Occipital lobe (tissue), 3 donors: ENCODE measurements at places on chromosomes 5 and 9.

- DNase-seq = no peak
Observed at GRCh38 chr5:100890461-100891008, 12.5 kb downstream of the ST8SIA4 start.

GRCh38 chr5:72470826-72471225 is 36.4 kb downstream of the ZNF366 start:
- DNase-seq = no peak

DNA sequence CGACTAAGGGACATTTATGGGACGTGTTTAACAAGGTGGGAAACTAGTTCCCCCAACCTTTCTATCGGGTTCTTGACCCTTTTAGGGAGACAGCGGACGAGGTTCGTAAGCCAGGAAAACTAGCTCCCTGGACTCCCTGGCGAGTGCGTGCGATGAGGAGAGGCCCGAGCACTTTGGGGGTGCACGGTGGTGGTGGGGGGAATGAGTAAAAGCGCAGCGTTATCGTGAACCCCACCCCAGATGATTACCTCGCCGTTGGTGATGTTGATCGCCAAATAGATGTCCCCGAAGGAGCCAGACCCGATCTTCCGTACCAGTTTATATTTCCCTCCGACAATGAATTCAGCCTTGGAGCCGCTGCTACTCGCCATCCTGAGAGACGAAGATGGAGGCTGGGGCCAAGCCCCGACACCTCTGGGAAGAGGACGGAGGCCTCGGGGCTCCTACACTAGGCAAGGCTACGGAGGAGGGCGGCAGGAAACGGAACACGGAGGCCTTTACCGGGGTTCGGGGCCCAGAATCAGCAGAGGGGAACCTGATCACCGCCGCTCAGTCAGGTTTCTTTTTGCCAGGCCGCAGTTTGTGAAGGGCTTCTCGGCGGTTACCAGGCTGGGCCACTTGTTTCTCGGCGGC is 529 bp downstream of the CSNK1A1 start:
- DNase-seq = peak; percentile 34

- no peak for DNase-seq
Observed at GRCh38 chr5:122694884-122695283, 80.0 kb upstream of the SNX2 start.
